CD4-positive, alpha-beta T cell (primary cell): ENCODE measurements at places on chromosomes 7 and 10.

DNA sequence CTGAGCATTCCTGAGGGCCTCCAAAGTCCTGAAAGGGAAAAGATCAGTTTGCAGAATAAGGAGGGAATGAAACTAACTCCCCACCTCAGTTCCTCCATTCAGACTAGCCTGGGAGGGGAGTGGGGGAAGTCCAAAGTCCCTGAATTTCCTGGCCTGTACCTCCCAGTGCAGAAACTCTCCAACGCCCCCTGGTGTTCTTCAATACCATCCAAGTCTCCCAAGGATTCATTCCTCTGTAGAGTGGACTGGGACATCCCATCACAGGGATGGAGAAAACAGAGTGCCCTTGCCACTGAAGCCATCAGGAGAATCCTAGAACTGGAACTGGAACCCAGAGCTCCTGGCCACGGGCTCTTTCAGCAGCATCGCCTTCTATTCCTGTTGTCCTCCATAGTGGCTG is 1.6 kb upstream of the COL13A1 start:
- no peaks in the 10 kb centered on the region for H3K36me3 ChIP-seq
- peaks cover 44% of the 10 kb centered on the region for H3K27me3 ChIP-seq
- H3K4me1 ChIP-seq, result peaks cover 14% of the 10 kb centered on the region
- no peak overlapping the region for H3K4me3 ChIP-seq
- H3K27ac ChIP-seq, result no peak overlapping the region

DNA sequence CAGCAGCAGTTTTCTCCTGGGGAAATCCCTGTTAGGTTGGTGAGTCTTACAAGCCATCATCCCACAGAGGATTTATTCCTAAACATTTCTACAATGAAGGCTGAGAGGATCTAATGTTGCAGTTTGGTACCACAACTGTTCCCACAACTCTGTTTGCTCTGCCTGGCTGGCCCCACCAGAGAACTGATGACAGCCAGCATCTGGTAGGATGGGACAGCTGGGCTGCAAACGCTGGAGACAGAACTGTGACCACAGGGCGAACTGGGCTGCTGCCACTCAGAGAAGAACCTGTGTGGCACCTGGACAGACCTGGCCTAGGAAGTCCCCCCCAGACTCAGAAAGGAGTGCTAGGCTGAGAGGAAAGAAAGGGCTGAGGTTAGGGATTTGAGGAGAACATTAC is 94.8 kb downstream of the CALN1 start:
- H3K4me3 ChIP-seq, result no peak overlapping the region
- H3K4me1 ChIP-seq, result no peaks in the 10 kb centered on the region
- no peaks in the 10 kb centered on the region for H3K36me3 ChIP-seq
- H3K27ac ChIP-seq, result no peak overlapping the region

- no peak for DNase-seq
- H3K27me3 ChIP-seq, result no peaks in the 10 kb centered on the region
- no peaks in the 10 kb centered on the region for H3K4me1 ChIP-seq
- H3K4me3 ChIP-seq, result no peak overlapping the region
- no peak overlapping the region for H3K27ac ChIP-seq
These were observed 43.8 kb downstream of the PDE6C start for GRCh38 chr10:93656155-93656554.

GRCh38 chr10:1782841-1783240 is 45.5 kb upstream of the ADARB2 start:
- H3K36me3 ChIP-seq, result no peaks in the 10 kb centered on the region
- H3K4me3 ChIP-seq, result no peak overlapping the region
- H3K27ac ChIP-seq, result no peak overlapping the region
- H3K27me3 ChIP-seq, result no peaks in the 10 kb centered on the region
- H3K4me1 ChIP-seq, result no peaks in the 10 kb centered on the region

- no peaks in the 10 kb centered on the region for H3K27me3 ChIP-seq
- no peak overlapping the region for H3K4me3 ChIP-seq
- H3K27ac ChIP-seq, result no peak overlapping the region
- no peaks in the 10 kb centered on the region for H3K4me1 ChIP-seq
- DNase-seq, result no peak
These were observed 334.8 kb downstream of the GLRX3 start for GRCh38 chr10:130470973-130471372.

- no peak overlapping the region for H3K27ac ChIP-seq
- no peak for DNase-seq
- no peaks in the 10 kb centered on the region for H3K4me1 ChIP-seq
- H3K36me3 ChIP-seq, result no peaks in the 10 kb centered on the region
These were observed 42.9 kb downstream of the C10orf120 start for GRCh38 chr10:122656741-122657140.

DNA sequence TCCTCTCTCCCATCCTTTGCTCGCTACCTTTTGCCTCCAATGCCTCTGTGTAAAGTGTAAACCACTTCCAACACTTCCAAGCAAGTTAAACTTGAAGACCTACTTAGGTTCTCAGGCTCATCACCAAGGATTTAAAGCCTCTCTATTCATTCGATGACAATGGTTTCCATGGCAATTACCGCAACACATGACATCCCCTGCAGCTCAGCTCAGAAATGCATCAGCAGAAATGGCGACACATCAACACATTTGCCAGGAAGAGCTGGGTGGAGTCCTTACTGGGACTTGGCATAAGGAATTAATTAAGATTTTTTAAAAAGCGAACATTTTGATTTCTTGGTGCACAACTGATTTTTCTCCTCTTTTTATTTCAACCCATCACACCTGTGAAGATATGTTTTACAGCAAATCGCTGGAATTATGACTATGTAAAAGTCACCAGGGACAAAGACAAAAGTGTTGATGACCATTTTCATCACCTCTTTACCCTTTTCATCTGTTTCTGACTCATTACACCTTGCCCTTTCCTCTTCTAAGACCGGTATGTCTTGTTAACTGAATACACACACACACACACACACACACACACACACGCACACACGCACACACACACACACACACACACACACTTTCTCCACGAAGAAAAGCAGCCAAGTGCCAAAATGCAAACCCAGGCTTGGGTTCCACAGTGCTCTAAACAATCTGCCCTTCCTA is 453.4 kb upstream of the CELF2 start:
- H3K36me3 ChIP-seq, result no peaks in the 10 kb centered on the region
- H3K27me3 ChIP-seq, result no peaks in the 10 kb centered on the region
- no peaks in the 10 kb centered on the region for H3K4me1 ChIP-seq
- DNase-seq, result no peak
- no peak overlapping the region for H3K27ac ChIP-seq

DNA sequence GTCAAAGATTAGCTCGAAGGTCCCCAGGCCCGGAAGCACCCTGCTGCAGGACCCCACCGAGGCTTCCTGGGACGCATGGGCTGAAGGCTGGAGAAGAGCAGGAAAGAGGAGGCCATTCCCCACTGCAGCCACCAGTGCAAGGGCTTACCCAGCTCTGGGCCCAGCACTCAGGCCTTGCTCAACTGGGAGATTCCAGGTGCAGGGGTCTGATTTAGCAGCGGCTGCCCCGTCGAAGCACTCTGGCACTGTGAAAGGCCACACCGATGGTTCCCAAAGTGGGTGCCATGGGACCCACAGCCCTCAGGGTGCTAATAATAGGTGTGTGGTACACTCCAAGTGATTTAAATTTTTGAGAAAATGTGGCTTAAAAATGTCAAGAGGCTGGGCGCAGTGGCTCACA is 130.9 kb downstream of the OAT start:
- H3K36me3 ChIP-seq, result no peaks in the 10 kb centered on the region
- no peaks in the 10 kb centered on the region for H3K27me3 ChIP-seq
- DNase-seq, result no peak
- H3K27ac ChIP-seq, result no peak overlapping the region
- H3K4me1 ChIP-seq, result peaks cover 5% of the 10 kb centered on the region

- H3K36me3 ChIP-seq, result no peaks in the 10 kb centered on the region
- peak; percentile 50 for DNase-seq
- H3K27me3 ChIP-seq, result no peaks in the 10 kb centered on the region
- peaks cover 33% of the 10 kb centered on the region for H3K4me1 ChIP-seq
These were observed 4.0 kb downstream of the GPR15LG start for GRCh38 chr10:84177541-84178141.

- no peak overlapping the region for H3K4me3 ChIP-seq
- DNase-seq, result no peak
- no peaks in the 10 kb centered on the region for H3K27me3 ChIP-seq
- no peaks in the 10 kb centered on the region for H3K4me1 ChIP-seq
- H3K36me3 ChIP-seq, result no peaks in the 10 kb centered on the region
- no peak overlapping the region for H3K27ac ChIP-seq
These were observed 133.7 kb downstream of the PTPRZ1 start for GRCh38 chr7:122006687-122007086.

DNA sequence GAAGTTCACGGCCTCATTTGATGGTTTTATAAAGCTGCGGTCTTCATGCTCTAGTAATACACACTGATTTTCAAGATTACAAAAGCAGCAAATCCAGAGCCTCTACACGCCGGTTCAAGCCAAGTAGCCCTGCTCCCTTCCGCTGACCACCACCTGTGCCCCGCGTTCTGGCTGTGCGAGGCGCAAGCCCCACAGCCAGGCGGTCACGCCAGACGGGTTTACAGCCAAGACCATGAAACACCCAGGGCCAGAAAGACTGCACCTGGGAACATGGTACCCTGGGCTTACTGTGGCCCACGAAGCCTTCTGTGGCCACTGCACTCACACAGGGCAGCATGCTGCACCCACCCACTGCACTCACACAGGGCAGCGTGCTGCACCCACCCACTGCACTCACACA is 33.6 kb downstream of the GPER1 start:
- no peak overlapping the region for H3K4me3 ChIP-seq
- no peak overlapping the region for H3K27ac ChIP-seq
- peaks cover 4% of the 10 kb centered on the region for H3K4me1 ChIP-seq
- peaks cover 4% of the 10 kb centered on the region for H3K36me3 ChIP-seq
- DNase-seq, result no peak
- H3K27me3 ChIP-seq, result no peaks in the 10 kb centered on the region

DNA sequence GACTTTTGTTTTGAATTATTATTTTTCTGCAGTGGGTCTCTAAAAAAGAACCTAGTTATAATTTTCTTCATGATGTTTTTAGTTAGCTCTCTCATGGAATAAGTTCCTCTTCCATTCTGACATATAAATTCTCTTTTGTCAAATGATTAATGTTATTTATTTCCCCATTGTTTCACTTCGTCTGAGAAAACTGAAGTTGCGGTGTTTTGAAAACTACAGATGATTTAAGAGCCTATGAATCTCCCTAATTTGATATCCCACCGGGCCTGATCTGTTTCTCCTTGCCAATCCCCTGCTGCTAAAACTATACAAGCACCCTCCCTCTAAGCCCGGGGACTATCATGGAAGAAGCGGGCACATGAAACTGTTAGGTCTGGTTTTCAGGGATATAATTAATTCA is 41.4 kb downstream of the HTR7 start:
- no peak for DNase-seq
- H3K27ac ChIP-seq, result no peak overlapping the region
- H3K4me3 ChIP-seq, result no peak overlapping the region
- H3K27me3 ChIP-seq, result no peaks in the 10 kb centered on the region

DNA sequence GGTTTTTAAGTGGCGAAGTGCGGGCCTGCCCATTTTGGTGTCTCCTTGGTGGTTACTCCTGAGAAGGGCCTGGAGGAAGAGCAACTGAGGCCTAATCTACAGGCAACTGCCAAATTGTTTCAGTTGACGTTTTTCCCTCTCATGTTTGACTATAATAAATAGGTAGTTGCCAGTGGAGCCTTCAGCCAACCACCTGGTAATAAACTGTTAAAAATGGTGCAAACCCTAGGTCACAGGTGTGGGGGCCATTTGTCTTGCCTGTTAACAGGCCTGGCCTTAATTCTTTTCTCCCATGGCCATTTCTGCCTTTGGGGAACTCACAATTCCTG is 3.7 kb downstream of the IKZF1 start:
- DNase-seq, result no peak
- H3K36me3 ChIP-seq, result peaks cover 11% of the 10 kb centered on the region
- H3K27ac ChIP-seq, result peak overlapping the region; percentile 93
- no peaks in the 10 kb centered on the region for H3K27me3 ChIP-seq

- no peaks in the 10 kb centered on the region for H3K36me3 ChIP-seq
- no peaks in the 10 kb centered on the region for H3K4me1 ChIP-seq
- DNase-seq, result no peak
- H3K4me3 ChIP-seq, result no peak overlapping the region
- H3K27ac ChIP-seq, result no peak overlapping the region
These were observed 258.6 kb downstream of the PAXIP1 start for GRCh38 chr7:154744256-154744860.

DNA sequence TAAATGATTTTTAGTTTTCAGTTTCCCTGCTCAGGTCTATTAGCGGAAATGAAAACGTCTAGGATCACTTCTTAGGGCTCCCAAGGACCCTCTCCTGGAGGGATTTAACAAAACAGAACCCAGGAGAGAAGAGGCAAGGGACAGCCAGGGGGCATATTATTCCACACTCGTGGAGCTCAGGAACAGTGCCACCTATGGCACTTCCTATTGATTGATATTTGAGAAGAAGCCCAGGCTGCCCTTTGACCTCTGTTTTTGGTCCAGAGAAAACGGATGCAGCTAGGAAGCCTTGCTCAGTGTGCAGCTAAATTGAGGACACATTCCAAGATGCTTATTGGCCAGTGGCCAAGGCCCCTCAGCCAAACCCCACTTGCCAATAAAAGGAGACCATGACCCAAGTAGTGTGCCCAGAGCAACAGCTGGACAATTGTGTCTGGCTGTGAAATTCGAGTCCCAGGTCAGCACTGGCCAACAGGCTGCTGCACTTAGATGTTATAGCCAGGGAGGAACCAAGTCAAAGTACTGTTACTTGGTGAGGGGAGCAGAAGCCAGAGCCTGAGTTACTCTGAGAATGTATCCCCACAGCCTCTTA is 24.0 kb upstream of the GPNMB start:
- no peak overlapping the region for H3K4me3 ChIP-seq
- no peaks in the 10 kb centered on the region for H3K36me3 ChIP-seq
- no peak overlapping the region for H3K27ac ChIP-seq
- DNase-seq, result no peak
- H3K27me3 ChIP-seq, result no peaks in the 10 kb centered on the region
- no peaks in the 10 kb centered on the region for H3K4me1 ChIP-seq

GRCh38 chr7:148598351-148598750 is 7.8 kb downstream of the C7orf33 start:
- DNase-seq, result no peak
- H3K4me3 ChIP-seq, result no peak overlapping the region
- H3K4me1 ChIP-seq, result no peaks in the 10 kb centered on the region

DNA sequence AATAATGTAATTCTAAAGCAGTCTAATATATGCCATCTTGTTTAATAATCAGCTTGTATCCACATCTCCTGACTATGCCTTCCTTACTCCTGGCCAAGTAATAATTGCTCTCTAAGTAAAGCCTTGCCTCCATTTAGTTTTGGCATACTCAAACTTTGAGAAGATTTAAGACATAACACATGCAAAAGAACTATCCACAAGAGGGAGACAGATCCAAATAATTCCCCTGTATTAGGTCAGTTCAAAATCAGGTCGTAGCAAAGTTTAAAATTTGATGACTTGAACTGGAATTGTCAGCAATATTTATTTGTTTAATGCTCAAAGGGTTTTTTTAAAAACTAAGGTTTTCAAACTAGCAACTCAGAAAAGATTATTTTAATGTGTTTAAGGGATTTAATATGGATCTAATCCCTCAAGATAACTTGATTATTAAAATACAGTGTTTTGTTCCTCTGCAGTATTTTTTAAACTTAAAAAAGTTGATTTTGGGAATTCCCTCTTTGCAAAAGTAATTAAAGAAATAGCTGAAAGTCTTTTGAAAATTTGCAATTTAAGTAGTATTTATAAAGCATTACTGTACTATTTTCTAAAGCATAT is 95.3 kb downstream of the HDAC9 start:
- no peaks in the 10 kb centered on the region for H3K4me1 ChIP-seq
- DNase-seq, result peak; percentile 7
- H3K4me3 ChIP-seq, result no peak overlapping the region
- H3K36me3 ChIP-seq, result no peaks in the 10 kb centered on the region
- H3K27me3 ChIP-seq, result no peaks in the 10 kb centered on the region

- H3K27me3 ChIP-seq, result no peaks in the 10 kb centered on the region
- H3K36me3 ChIP-seq, result peaks cover 29% of the 10 kb centered on the region
- H3K4me3 ChIP-seq, result no peak overlapping the region
- H3K4me1 ChIP-seq, result no peaks in the 10 kb centered on the region
- H3K27ac ChIP-seq, result no peak overlapping the region
These were observed 13.9 kb downstream of the CROT start for GRCh38 chr7:87359366-87359765.
